ENCODE measurements at places on chromosomes 5 and 9. TPM values are rescaled to one million over a fixed set of nuclear protein-coding genes. Genes with fewer than 3 reads are reported as not detected.
A peak's percentile ranks its signal among the peaks of the same experiment; 100 is the strongest.

- no peaks in the 10 kb centered on the region for H3K27me3 ChIP-seq
- H3K36me3 ChIP-seq: no peaks in the 10 kb centered on the region
- H3K4me1 ChIP-seq: no peaks in the 10 kb centered on the region
Observed at GRCh38 chr9:22992780-22993179, 546.2 kb downstream of the DMRTA1 start.

- no peak overlapping the region for H3K4me3 ChIP-seq
- DNase-seq: no peak
- H3K27ac ChIP-seq: no peak overlapping the region
- H3K36me3 ChIP-seq: no peaks in the 10 kb centered on the region
- H3K4me1 ChIP-seq: peaks cover 74% of the 10 kb centered on the region
Observed at GRCh38 chr9:125652759-125653158, 54.2 kb downstream of the MAPKAP1 start.

- no peak overlapping the region for H3K4me3 ChIP-seq
- no peaks in the 10 kb centered on the region for H3K4me1 ChIP-seq
- H3K27ac ChIP-seq: no peak overlapping the region
- no peak for DNase-seq
- no peaks in the 10 kb centered on the region for H3K36me3 ChIP-seq
Observed at GRCh38 chr9:35822926-35823325, 5.6 kb downstream of the FAM221B start.

GRCh38 chr5:140550147-140551079, 3.0 kb downstream of the EIF4EBP3 start:
- DNase-seq: no peak
- H3K4me1 ChIP-seq: peaks cover 10% of the 10 kb centered on the region
- H3K27ac ChIP-seq: no peak overlapping the region
- no peaks in the 10 kb centered on the region for H3K27me3 ChIP-seq

DNA sequence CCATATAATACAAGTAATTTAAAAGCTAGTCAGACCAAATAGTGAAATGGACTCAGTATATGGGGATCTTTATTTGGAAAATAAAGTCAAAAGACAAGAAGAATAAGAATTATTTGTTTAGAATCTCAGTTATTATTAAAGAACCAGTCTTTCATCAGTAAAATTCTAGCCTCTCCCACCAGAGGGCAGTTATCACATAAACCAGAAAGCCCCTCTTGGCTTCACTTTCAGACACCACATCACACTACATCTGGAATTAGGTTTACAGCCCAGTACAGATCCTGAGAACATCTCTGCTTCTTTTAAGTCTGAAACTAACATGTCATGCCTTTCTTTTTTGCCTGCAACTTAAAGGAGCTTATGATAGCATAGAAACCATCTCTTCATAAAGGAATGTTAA, 12.2 kb upstream of the HSPB3 start:
- H3K27me3 ChIP-seq: no peaks in the 10 kb centered on the region
- no peaks in the 10 kb centered on the region for H3K4me1 ChIP-seq
- no peak overlapping the region for H3K4me3 ChIP-seq
- peak; percentile 51 for DNase-seq
- H3K27ac ChIP-seq: no peak overlapping the region
- H3K36me3 ChIP-seq: no peaks in the 10 kb centered on the region

- no peaks in the 10 kb centered on the region for H3K27me3 ChIP-seq
- no peak overlapping the region for H3K4me3 ChIP-seq
- DNase-seq: no peak
Observed at GRCh38 chr5:83204651-83205050, 127.3 kb downstream of the XRCC4 start.

DNA sequence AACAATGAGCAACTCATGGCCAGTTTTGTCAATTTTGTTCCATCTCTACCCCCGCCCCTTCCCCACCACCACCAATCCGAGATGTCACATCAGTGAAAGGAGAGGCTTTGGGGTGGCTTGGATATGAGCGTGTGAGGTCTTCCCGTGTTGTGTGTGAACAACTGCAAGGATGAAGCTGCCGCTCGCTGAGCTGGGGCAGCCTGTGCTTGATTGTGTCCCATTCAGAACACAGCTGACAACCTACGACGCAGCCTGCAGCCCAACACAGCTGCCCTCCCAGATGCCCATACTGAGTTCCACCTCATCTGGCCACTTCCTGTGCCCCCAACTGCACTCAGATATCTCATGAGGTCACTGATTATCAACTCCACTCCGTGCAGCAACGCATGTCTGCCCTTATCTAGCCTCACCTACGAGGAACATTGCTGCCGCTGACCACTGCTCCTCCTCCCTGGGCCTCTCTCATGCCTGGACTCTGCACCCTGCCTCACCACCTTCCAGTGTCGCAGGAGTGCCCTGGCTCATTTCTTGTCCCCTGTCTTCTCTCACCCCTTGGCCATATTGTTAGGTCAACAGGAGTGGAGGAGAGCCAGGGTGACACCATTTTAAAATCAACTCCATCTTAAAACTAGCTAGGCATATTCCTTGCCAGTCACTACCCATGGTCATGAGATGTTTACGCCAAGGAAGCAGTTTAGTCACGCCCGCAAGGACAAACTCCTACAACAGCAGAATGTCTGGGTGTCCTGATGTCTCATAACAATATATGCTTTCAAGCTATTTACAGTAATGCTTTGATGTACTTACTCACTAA, 7.3 kb upstream of the IL4 start:
- no peaks in the 10 kb centered on the region for H3K4me1 ChIP-seq
- no peaks in the 10 kb centered on the region for H3K36me3 ChIP-seq
- no peaks in the 10 kb centered on the region for H3K27me3 ChIP-seq
- H3K27ac ChIP-seq: no peak overlapping the region

DNA sequence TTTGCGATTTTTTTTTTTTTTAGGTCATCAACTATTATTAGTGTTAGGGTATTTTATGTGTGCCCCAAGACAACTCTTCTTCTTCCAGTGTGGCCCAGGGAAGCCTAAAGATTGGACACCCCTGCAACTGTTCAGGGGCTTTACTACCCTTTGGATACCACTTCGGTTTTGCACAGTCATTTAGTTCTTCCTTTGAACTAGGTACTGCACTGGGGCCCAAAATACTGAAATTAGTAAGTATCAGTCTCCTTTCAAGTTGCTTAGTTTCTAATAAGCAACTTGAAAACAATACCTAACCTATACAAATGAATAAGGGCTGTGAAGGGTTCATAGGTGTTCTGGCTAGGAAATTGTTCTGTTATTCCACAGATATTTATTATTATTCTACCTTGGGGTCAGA, 45.3 kb downstream of the CWC27 start:
- no peaks in the 10 kb centered on the region for H3K4me1 ChIP-seq
- no peak overlapping the region for H3K4me3 ChIP-seq
- H3K27ac ChIP-seq: no peak overlapping the region
- DNase-seq: no peak
- H3K27me3 ChIP-seq: no peaks in the 10 kb centered on the region

- no peaks in the 10 kb centered on the region for H3K4me1 ChIP-seq
- H3K4me3 ChIP-seq: no peak overlapping the region
- DNase-seq: peak; percentile 13
- H3K36me3 ChIP-seq: no peaks in the 10 kb centered on the region
- H3K27me3 ChIP-seq: no peaks in the 10 kb centered on the region
Observed at GRCh38 chr9:8514760-8515159, 715.2 kb upstream of the DMAC1 start.

- no peaks in the 10 kb centered on the region for H3K27me3 ChIP-seq
- DNase-seq: peak; percentile 46
- peak overlapping the region; percentile 84 for H3K27ac ChIP-seq
- H3K4me3 ChIP-seq: no peak overlapping the region
Observed at GRCh38 chr5:153782589-153783361, 255.9 kb downstream of the FAM114A2 start.

GRCh38 chr9:95383845-95384244, 66.3 kb upstream of the FANCC start:
- no peaks in the 10 kb centered on the region for H3K27me3 ChIP-seq
- H3K36me3 ChIP-seq: no peaks in the 10 kb centered on the region
- DNase-seq: no peak
- no peak overlapping the region for H3K4me3 ChIP-seq

- no peaks in the 10 kb centered on the region for H3K36me3 ChIP-seq
- no peaks in the 10 kb centered on the region for H3K27me3 ChIP-seq
- no peak overlapping the region for H3K27ac ChIP-seq
- H3K4me1 ChIP-seq: peaks cover 1% of the 10 kb centered on the region
Observed at GRCh38 chr5:14277385-14278320, 134.5 kb downstream of the TRIO start.

DNA sequence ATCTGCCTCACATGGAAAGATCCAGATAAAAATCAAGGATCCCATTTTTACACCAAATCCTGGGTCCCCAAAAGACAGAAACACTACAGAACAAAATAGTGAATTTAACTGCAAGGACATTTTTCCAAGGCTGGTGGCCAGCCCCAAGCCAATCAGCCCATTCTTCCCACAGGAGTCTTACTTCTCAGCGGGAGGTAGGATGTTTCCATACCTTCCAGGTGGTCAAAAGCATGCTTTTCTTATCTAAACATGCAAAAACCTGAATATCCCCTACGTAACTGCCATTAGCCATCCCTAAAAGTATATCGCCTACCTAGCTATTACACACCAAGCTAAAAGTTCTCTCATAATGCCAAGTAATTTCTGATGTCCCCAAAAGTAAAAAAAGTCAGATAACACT, 20.6 kb downstream of the TMEM161B start:
- no peaks in the 10 kb centered on the region for H3K27me3 ChIP-seq
- DNase-seq: no peak
- no peaks in the 10 kb centered on the region for H3K36me3 ChIP-seq
- H3K4me3 ChIP-seq: no peak overlapping the region
- peak overlapping the region; percentile 72 for H3K27ac ChIP-seq
- H3K4me1 ChIP-seq: peaks cover 17% of the 10 kb centered on the region

- H3K27ac ChIP-seq: no peak overlapping the region
- no peak for DNase-seq
- H3K27me3 ChIP-seq: no peaks in the 10 kb centered on the region
- H3K36me3 ChIP-seq: no peaks in the 10 kb centered on the region
- H3K4me3 ChIP-seq: no peak overlapping the region
- peaks cover 10% of the 10 kb centered on the region for H3K4me1 ChIP-seq
Observed at GRCh38 chr5:138770977-138771376, 17.8 kb downstream of the CTNNA1 start.

DNA sequence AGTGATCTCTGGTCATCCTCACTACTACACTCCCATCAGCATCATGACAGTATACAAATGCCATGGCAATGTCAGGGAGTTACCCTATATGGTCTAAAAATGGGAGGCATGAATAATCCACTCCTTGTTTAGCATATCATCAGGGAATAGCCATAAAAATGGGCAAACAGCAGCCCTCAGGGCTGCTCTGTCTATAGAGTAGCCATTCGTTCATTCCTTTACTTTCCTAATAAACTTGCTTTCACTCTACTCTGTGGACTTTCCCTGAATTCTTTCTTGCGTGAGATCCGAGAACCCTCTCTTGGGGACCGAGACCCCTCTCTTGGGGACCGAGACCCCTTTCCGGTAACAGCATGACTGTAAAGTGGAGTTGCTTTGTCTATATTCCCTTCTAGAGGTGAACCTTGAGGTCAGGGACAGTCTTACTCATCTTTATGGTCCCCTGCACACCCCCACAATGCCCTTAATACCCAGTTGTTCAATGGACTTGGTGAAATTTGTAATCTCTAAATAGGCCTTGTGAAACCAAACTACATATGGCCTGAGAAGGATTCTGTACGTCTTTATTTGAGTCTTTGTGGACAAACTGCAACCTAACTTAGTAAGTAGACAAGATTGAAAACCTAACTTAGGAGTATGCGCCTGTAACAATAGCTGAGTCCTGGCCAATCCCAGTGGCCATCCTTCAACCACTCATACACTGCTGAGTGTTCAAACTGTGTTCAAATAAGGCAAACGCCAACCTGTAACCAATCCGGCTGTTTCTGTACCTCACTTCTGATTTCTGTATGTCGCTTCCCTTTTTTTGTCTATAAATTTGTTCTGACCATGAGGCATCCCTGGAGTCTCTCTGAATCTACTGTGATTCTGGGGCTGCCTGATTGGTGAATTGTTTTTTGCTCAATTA, 32.3 kb upstream of the UBTD2 start:
- H3K27ac ChIP-seq: no peak overlapping the region
- no peaks in the 10 kb centered on the region for H3K4me1 ChIP-seq
- no peaks in the 10 kb centered on the region for H3K36me3 ChIP-seq
- no peaks in the 10 kb centered on the region for H3K27me3 ChIP-seq

DNA sequence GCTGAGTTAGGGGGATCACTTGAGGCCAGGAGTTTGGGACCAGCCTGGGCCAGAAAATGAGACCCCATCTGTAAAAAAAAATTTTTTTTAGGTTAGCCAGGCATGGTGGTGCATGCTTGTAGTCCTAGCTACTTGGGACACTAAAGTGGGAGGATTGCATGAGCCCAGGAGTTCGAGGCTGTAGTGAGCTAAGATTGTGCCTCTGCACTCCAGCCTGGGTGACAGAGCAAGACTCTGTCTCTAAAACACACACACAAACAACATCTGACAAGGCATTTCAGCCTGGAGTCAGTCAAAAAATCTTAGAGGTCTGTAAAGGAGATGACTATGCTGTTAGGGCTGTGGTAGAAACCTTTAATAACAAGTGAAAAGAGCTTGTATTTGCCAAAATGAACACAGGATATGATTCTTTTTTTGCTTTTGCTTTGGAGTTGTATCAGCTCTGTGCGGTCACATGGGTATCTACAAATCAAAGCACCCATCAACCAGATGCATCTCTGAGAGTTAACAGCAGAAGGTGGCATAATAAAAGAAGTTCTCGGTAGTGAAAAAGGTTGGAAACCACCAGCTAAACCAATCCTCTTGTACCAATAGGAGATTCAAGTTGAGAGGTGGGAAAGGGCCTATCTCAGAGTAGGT, 3.6 kb upstream of the PSMD5 start:
- no peaks in the 10 kb centered on the region for H3K27me3 ChIP-seq
- no peak overlapping the region for H3K4me3 ChIP-seq
- DNase-seq: no peak
- no peaks in the 10 kb centered on the region for H3K36me3 ChIP-seq

DNA sequence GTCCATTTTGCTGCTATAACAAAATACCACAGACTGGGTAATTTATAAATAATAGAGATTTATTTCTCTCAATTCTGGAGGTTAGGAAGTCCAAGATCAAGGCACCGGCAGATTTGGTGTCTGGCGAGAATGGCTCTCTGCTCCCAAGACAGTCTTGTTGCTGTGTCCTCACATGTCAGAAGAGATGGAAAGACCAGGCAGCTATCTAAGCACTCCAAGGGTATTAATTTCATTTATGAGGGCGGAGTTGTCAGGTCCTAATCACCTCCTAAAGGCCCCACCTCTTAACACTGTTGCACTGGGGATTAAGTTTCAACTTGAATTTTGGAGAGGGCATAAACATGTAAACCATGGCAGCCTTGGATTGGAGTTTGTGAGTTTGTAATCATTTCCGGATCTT, 30.3 kb downstream of the ADCY2 start:
- peaks cover 29% of the 10 kb centered on the region for H3K4me1 ChIP-seq
- DNase-seq: no peak
- H3K36me3 ChIP-seq: no peaks in the 10 kb centered on the region
- H3K27ac ChIP-seq: no peak overlapping the region

GRCh38 chr9:28136113-28136512, 562.8 kb upstream of the C9orf72 start:
- no peak overlapping the region for H3K27ac ChIP-seq
- H3K4me3 ChIP-seq: no peak overlapping the region
- H3K4me1 ChIP-seq: peaks cover 18% of the 10 kb centered on the region
- H3K27me3 ChIP-seq: no peaks in the 10 kb centered on the region
- DNase-seq: no peak

- H3K27me3 ChIP-seq: no peaks in the 10 kb centered on the region
- no peaks in the 10 kb centered on the region for H3K36me3 ChIP-seq
- no peak overlapping the region for H3K4me3 ChIP-seq
- no peaks in the 10 kb centered on the region for H3K4me1 ChIP-seq
- no peak for DNase-seq
Observed at GRCh38 chr5:134139377-134139851, 24.9 kb downstream of the TCF7 start.

HMCN2 gene
- total RNA-seq: 0.15 TPM

PDZD2 gene
- total RNA-seq: 1.4 TPM

DDX4 gene
- total RNA-seq: 0.09 TPM

BAAT gene
- 0.09 TPM for total RNA-seq

MCTP1 gene
- 2.9 TPM for total RNA-seq

MTAP gene
- total RNA-seq: 21.6 TPM

FOXD4L4 gene
- total RNA-seq: 0.15 TPM

CDH10 gene
- 0.65 TPM for total RNA-seq

NKD2 gene
- 3.2 TPM for total RNA-seq
